Globus pallidus (tissue), 1 donor: ENCODE measurements at places on chromosomes 11 and 22.
A peak's percentile ranks its signal among the peaks of the same experiment; 100 is the strongest.

GRCh38 chr22:36160499-36160942 lies at the start of gene APOL3:
TSS of gene APOL3 (minus strand) at chr22:36160755. CDS start at chr22:36149055, 11,700 bp downstream.
- DNase-seq = no peak

DNA sequence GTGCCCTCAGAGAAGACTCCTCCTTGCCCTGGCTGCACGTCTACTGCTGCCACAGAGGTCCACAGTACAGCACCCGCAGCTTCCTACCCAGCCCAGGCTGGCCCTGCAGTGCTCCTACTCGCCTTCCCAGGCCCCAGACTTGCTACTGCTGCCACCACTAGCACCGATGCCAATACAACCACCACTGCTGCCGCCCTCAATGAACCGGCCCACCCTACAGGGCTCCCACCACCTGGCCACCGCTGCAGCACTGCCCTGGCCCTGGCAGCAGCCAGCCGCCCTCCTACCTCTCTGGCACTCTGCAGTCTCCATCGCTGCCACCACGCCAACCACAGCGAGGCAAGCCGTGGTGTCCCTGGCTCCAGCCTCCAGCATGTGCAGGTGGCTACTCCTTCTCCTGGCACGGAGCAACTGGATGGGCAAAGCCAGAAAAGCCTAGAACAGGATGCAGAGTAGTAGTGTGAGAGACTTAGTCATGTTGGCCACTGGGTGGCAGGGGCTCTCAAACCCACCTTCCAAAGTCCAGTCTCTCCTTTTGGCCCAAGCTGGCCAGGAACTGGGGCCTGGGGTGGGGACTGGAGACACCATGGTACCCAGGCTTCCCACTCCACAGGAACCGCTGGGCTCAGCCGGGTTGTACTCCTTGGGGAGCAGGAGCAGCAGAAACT lies 39.4 kb downstream of the C22orf42 start:
- no peak for DNase-seq

- DNase-seq = no peak
These were observed 9.9 kb downstream of the UCP3 start for GRCh38 chr11:73998846-73999575.

GRCh38 chr11:15819679-15820286 lies 536.6 kb downstream of the SOX6 start:
- peak; percentile 92 for DNase-seq

- DNase-seq = no peak
These were observed 593.2 kb downstream of the BRD1 start for GRCh38 chr22:49234459-49234858.

DNA sequence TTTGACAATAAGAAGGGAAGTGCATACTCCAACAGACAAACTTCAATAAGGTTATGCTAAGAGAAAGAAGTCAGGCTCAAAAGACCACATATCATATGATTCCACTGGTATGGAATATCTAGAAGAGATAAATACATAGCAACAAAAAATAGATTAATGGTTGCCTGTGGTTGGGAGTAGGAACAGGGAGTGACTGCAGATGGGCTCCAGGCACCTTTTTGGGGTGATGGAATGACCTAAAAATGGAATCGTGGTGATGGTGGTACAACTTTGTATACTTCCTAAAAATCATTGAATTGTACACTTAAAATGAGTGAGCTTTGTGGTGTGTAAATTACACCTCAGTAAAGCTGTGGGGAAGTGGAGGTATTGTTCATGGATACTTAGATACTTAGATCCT lies 29.0 kb upstream of the RAG2 start:
- DNase-seq = no peak

- no peak for DNase-seq
These were observed 13.1 kb upstream of the MS4A6A start for GRCh38 chr11:60195923-60196368.

DNA sequence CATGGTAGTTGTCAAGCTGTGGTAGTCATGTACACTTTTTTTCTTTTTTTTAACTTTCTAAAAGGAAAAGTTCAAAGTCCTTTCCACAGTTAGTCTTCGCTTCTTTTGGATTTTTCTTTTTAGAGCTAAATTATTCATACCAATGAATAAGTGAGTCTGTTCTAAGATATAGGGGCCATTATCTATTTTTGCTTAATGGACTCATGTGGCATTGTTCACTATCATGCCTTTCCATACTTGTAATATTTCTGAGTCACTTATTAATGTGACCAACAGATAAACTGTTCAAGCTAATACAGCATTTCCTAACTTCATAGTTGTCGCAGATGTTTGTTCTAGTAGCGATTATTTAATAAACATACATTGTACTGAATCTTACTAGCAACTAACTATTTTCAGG lies 8.0 kb upstream of the B3GNT6 start:
- no peak for DNase-seq

DNA sequence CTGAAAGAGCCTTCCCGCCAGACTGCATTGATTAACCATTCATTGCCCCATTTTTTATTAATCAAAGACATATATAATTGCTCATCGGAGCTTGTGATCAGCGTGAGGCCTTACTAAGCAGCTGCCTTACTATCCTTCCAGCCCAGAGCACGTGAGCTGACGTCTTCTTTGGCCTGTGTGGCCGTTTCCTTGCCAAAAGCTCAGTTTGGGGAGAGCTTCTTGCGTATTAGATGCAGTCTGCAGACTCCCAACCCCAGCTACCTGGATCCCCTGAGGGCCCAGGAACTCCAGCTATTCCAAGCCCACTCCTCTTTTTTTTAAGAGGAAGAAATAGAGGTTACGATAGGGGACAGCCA lies 784 bp upstream of the SLC43A3 start:
- peak; percentile 68 for DNase-seq

DNA sequence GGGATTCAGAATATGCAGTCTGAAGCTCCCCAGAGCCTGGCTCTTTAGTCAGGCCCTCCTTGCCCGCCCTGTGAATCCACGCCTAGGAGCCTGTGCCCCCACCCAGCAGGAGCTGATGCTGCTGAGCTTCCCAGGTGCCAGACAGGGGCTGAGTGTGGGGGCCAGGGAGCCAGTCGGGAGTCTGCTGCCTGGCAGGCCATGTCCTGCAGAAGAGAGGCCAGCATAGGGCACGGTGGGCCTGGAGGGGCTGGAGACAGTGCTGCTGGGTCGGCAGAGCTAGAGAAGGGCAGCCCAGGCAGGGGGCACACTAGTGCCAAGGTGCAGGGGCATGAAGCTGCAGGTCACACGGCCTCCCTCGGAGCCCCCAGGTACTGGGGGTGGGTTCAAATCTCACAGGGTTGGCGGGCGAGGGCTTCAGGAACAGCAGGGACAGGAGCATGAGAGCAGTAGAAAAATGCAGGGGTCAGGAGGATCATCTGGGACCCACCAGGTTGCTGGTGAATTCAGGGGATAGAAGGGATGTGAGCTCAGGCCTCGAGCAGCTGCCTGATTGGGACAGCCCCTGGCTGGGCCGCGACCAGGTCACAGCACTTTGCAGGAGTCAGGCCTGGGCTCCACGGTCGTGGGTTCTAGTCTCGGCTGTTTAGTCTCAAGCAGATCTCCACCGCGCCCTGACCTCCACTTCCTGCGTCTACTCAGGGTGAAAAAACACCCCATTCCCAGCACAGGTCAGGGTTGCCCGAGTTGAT lies 4.1 kb upstream of the SEPTIN5 start:
- no peak for DNase-seq

GRCh38 chr11:26028393-26028911 lies 303.5 kb upstream of the ANO3 start:
- DNase-seq = no peak

GRCh38 chr11:28547321-28547741 lies 439.1 kb downstream of the METTL15 start:
- DNase-seq = no peak

GRCh38 chr11:106957030-106957482 lies 61.2 kb downstream of the GUCY1A2 start:
- no peak for DNase-seq

GRCh38 chr22:20829491-20830134 lies 29.0 kb downstream of the PI4KA start:
- no peak for DNase-seq

GRCh38 chr11:59719556-59719955 lies 5.9 kb upstream of the OR10V1 start:
- peak; percentile 49 for DNase-seq

GRCh38 chr11:59272771-59273372 lies 60.1 kb upstream of the MPEG1 start:
- DNase-seq = no peak

GRCh38 chr11:18749681-18750319 lies 23.8 kb upstream of the IGSF22 start:
- DNase-seq = no peak

GRCh38 chr11:62253999-62254542 lies 12.0 kb downstream of the SCGB1D2 start:
- no peak for DNase-seq

DNA sequence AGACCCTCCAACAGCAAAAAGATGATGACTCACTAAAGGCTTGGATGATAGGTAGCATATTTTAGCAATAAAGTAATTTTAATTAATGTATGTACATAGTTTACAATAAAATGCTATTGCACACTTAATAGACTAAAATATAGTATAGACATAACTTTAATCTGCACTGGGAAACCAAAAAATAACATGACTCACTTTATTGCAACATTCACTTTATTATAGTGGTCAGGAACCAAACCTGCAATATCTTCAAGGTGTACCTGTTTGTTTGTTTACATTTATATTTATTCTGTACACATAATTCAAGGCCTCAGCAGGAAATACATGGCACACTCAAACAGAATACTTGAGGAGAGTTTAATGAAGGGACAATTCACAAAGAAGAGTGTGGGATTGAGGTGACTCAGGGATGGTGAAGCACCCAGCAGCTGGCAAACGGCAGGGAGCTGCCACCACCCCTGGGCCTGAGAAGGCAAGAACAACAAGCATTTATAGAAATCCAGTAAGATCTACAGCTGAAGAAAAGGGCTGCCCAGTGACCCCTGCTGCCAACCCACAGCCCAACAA lies 51.5 kb upstream of the POU2AF2 start:
- no peak for DNase-seq

- DNase-seq = no peak
These were observed 55.0 kb upstream of the USP47 start for GRCh38 chr11:11786771-11787170.

DNA sequence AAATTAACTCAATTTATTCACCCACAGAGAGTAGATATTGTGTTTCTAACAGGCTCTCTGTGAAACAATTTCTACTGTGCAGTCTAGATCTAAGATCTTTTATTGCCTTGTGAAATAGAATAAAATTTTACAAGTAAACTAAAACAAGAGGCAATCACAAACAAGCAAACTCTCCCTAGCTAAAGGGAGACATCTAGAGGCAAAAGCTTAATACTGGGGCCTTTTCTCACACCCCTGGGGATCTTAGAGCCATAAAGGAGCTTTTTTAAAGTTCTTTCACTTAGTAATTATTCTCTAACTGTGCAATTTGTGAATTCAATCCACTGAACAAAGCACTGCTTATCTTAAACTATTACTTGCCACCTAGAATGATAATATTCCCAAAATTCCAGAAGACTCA lies 19.7 kb downstream of the ALG9 start:
- no peak for DNase-seq

DNA sequence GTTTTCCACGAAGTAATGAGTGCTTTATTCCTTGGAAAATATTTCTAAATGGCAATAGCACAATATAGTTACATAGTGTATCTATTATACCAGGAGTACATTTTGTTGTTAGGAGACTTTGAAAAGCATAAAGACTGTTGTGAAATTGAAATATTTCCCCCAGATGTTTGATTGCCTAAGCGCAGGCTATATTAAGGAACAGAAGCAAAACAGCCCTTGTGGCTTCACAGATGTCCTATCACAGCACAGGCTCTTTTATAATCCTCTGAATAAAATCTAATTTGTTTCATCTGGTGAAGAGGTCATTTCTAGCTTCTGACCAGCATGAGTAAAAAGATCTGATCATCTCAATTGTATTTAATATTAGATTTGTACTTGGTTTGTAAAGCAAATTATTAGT lies 48.2 kb downstream of the BSX start:
- DNase-seq = no peak

GRCh38 chr11:100878474-100878873 lies 191.4 kb downstream of the ARHGAP42 start:
- DNase-seq = no peak

DNA sequence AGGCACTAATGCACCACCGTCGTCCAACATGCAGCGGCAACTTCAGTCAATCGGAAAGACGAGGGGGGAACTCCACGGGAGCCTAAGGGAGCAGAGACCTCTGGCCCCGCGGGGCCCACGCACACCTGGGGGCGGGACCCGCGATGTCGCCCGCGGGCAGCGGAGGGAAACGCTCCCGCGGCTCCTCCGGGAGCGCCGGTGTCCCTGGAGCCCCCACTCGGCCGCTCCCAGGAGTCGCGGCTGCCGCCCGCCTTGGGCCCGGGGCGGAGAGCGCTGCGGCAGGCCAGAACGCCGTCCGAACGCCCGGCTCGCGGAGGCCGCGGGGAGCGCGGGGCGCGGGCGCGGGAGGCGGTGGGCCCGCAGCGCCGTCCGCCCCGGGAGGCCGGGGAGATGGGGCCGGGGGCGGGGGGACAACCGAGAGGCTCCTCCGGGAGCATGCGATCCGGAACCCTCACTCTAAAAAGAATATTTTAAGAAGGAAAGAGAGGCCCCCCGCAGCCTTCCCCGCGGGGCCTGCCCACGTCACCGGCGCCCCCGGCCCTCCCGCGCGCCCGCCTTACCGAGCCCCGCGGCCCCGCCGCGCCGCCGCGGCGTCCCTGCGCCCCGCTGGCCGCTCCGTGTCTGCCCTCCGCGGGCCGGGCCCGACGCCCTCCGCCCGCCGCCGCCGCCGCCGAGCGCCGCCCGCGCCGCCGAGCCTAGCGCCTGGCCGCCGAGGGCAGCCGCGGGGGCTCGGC lies 86.6 kb upstream of the ARHGAP32 start:
- no peak for DNase-seq

GRCh38 chr11:130246738-130247137 lies 68.0 kb downstream of the ZBTB44 start:
- no peak for DNase-seq

- no peak for DNase-seq
These were observed 188.8 kb downstream of the SNX19 start for GRCh38 chr11:130727157-130728119.

GRCh38 chr11:11731311-11732083 lies 109.7 kb upstream of the GALNT18 start:
- no peak for DNase-seq

DNA sequence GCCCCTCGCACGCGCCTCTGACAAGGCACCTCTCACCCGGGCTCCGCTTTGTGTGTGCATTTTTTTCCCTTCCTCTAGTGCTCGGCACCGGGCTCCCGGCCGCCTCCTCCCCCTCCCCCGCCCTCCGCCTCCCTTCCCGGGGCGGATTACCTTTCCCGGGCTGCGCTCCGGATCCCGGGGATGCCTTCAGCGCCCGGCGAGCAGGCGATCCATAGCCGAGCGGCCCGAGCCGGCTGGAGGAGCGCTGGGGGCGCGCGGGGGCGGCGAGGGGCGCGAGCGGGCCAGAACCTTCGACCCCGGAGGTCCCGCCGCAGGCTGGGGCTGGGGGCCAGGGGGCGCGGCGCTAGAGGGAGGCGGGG lies 282 bp downstream of the MPPED2 start:
- peak; percentile 15 for DNase-seq
